ENCODE measurements at places on chromosomes 11 and 22.

- no peak for DNase-seq
Measured at GRCh38 chr11:94002226-94002625, 18.9 kb upstream of the HEPHL1 start.

DNA sequence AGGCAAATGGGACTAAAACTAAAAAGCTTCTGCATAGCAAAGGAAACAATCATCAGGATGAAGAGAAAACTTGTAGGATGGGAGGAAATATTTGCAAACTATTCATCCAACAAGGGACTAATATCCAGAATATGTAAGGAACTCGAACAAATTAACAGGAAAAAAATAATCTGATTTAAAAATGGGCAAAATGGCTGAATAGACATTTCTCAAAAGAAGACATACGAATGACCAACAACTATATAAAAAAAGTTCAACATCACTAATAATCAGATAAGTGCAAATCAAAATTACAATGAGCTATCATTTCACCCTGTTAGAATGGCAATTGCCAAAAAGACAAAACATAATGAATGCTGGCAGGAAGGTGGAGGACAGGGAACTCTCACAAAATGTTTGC is 12.0 kb downstream of the OR52E1 start:
- no peak for DNase-seq

GRCh38 chr11:113457784-113458183 is 17.4 kb downstream of the DRD2 start:
- no peak for DNase-seq

DNA sequence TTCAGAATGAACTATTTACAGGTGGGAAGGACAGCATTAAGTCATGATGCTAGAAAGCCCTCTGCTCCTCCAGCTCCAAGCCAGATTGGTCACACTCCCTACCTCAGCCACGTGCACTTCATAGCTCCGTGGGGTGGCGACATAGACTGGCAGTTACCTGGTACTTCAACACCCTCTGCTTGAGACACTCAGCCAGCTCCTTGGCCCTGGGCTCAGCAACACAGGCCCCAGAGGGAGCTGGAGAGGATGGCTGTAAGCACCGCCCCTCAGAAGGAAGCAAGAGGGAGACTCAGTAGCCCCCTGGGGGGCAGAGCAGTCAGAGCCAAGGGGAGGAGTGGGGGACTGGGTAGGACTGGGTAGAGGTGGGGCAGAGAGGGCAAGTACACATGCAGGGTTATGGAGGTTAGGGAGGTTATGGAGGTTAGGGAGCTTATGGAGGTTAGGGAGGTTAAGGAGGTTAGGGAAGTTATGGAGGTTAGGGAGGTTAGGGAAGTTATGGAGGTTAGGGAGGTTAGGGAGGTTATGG is 102.1 kb upstream of the BID start:
- DNase-seq = peak; percentile 56

GRCh38 chr22:44701824-44702478 is at the start of gene PRR5:
PRR5 (plus strand) TSS chr22:44702204; CDS start chr22:44702475, 271 bp downstream.
- peak; percentile 39 for DNase-seq

- DNase-seq = no peak
Measured at GRCh38 chr11:123531325-123531724, 101.3 kb downstream of the GRAMD1B start.

DNA sequence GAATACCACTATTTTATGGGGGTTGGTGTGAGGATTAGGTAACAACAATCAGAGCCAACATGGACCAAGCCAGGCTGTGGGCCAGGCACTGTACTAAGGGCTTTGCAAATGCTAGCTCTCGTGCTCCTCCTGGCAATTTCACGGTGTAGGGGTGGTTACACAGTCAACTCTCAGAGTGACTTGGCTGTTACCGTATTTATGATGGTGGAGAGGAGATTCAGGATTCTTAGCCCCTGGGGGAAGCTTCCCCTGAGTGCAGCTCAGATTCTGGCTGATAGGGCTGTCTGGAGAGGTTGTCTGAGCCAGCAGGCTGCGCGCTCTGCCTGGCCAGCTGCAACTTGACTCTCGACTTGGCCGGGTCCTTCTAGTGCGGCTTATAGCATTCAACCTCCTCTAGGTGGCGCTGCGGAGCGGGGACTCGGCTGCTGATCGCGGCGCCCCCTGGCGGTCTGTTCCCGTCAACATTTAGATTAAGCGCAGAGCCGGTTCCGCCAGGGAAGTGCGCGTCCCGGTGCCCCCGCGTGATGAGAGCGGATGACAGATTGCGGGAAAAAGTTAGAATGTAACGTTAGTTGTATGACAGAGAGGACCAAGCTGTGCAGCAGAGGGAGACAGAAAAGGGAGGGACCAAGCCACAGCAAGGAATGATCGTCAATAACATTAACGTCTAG is 4.5 kb upstream of the NCF4 start:
- DNase-seq = peak; percentile 77

- DNase-seq = no peak
Measured at GRCh38 chr11:121482231-121483129, 29.7 kb upstream of the SORL1-AS1 start.

DNA sequence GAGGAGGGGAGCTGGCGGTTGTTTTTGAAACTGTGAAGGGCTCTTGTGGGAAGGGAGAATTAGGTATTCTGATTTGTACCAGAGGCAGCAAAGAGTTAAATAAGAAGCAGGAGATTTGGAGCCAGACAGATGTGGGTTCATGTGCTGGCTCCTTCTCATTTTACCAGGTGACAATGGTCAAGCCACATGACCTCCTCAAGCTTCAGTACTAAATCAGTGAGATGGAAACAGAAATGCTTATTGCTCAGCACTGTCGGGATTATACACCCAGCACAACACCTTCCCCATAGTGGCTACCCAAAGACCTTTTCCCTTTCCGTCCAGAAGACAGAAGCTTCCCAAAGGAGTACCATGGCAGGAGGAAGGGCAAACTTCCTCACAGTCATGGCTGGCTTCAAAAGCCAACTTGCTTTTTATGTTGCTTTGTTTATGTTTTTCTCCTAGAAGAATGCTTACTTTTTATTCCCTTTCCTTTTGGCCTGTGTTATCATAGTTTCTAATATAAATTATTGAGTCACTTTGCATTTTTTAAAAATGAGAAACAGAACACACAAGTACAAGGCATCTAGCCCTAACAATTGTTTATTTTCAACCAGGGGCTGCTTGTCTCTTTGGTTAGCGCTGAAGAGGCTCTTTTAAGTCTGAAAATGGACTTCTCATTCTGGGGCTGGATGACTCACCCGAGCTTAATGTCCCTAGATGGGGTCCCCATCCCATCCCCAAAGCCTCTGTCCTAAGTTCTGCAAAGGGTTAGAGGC is 181.5 kb upstream of the ZBED5 start:
- DNase-seq = no peak

- DNase-seq = no peak
Measured at GRCh38 chr22:50298937-50299784, 8.3 kb downstream of the PLXNB2 start.

DNA sequence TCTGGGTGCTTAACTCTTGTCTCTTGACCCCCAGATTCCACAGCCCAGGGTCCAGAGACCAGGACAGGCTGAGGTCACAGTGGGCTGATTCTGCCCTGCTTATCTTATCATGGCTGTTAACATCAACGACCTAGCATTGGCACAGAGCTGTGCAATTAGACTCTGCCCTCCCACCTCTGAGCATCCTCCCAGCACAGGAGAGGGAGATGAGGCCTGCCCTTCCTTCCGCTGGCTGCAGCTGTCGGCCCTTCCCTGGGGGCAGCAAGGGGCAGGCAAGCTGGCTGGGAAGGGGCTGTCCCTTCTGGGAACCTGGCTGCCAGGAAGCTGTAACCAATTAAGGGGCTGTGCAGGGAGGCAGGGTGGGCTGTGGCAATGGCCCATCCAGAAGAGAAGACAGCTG is 22.5 kb downstream of the LRRC10B start:
- no peak for DNase-seq

GRCh38 chr11:66970807-66971442 is 4.2 kb upstream of the C11orf86 start:
- DNase-seq = no peak

- DNase-seq = no peak
Measured at GRCh38 chr11:10762913-10763421, 11.9 kb downstream of the CTR9 start.

GRCh38 chr11:26070714-26071380 is 261.1 kb upstream of the ANO3 start:
- DNase-seq = no peak

GRCh38 chr11:2262301-2263070 is 7.9 kb downstream of the ASCL2 start:
- no peak for DNase-seq

DNA sequence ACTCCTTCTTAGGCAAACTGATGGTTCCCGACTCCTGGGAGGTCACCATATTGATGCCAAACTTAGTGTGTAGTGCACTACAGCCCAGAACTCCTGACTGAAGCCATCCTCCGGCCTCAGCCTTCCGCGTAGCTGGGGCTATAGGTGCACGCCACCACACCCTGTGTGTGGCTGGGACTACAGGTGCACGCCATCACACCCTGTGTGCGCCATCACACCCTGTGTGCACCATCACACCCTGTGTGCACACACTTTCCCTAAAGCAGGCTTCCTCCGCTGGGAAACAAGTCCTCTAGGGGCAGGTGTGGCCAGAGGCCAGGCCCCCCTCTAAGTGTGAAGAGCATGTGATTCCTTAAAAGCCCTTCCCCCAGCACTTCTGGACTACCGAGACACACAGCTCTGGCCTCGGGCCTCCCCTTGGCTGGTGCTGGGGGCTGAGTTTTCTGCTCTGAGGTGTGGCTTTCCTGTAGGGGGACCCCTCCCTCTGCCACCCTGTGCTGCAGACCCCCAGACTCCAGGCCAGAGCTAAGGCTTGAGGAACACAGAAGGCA is 81.7 kb downstream of the BCR start:
- DNase-seq = no peak

- DNase-seq = no peak
Measured at GRCh38 chr11:90251599-90251998, 28.8 kb upstream of the CHORDC1 start.

DNA sequence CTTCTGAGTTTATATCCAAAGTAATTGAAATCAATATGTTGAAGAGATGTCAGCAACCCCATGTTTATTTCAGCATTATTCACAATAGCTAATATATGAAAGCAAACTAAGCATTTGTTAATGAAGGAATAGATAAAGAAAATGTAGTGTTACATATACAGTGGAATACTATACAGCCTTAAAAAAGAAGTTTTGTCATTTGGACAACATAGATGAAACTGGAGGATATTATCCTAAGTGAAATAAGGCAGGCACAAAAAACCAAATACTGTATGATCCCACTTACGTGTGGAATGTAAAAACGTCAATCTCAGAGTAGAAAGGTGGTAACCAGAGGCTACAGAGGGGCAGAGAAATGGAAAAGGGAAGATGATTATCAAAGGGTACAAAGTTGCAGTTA is 10.2 kb downstream of the MRGPRX2 start:
- no peak for DNase-seq

GRCh38 chr11:22668005-22668796 is 1.8 kb downstream of the GAS2 start:
- no peak for DNase-seq

DNA sequence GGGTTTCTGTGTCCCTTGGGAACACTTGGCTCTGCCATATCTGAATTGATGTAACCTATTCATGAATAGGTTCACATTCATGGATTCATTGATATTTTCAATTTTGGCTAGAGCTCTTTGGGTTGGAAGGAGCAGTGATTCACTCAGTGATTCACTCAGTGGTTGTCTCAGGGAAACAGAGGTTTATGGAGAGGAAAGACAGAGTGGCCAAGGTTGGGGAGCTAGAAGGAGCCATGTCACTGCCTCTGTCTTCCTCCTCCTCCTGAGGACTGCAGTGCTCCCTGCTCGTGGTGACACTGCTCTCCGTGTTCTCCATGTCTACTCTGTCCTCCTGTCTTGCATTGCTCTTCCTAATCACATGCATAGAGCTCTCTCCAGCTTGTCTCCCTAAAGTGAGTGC is 17.4 kb downstream of the CEP164 start:
- no peak for DNase-seq

- no peak for DNase-seq
Measured at GRCh38 chr22:28570696-28571373, 108.8 kb downstream of the TTC28 start.

DNA sequence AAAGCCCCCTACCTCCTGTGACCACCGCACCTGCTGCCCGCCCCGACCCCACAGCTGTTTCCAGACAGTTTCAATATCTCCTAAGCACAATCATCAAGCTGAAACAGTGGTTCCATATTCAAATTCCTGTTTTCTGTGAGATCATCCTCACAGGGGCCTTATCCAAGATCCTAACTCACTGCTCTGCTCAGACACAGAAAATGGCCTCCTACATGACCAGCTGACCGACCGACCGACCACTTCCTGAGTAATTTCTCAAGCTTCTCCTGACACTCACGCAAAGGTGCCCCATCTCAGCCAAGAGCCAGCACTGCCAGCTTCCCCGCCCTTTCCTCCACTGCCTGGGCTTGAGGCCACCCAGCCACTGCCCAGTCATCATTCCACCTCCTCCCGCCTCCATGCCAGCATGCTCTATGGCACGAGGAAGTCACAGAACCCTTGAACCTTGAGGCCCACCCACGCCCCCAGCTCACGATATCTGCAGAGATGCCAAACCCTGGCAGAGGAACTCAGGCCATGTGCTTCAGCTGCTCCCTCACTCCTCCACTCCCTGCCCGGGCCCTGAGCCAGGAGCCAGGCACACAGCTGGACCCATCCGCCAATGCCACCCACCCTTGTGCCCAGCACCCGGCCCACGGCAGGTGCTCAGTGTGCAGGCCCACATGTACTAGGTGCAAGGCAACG is 14.0 kb downstream of the KIAA0930 start:
- DNase-seq = no peak

GRCh38 chr11:41377709-41378394 is 81.6 kb downstream of the LRRC4C start:
- DNase-seq = no peak

DNA sequence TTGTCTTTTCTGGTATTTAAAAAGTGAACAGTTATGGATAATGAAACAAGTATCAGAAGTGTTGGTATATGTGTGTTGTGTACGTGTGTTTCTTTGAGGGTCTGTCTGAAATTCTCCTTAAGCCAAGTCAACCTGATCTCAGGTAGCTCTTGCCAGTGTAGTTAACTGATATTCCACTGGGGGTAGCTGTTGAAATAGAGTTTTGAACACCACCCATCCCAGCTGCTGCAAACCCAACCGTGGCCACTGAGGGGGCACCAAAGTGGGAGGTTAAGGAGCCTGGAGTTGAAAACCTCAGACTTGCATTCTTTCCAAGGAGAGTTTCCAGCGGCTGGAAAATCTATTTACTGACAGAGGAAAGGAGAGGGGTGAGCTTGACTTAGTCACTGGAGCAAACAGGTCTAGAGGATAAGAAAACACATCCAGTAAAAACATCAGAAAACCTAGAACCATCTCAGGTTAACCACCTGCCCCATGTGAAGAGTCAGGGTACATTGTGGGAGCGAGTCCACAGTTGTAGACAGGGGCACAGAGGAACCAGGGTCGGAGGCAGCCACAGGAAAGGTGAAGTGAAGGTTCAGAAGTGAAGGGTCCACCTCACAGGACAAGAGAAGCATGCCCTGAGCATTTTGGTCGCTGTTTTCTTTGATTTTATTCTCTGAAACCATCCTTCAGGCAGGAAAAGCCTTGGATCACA is 8.8 kb upstream of the CUL5 start:
- peak; percentile 66 for DNase-seq

GRCh38 chr22:20899827-20900423 is 17.3 kb upstream of the CRKL start:
- no peak for DNase-seq

GRCh38 chr11:114166897-114167323 is 107.4 kb downstream of the ZBTB16 start:
- DNase-seq = peak; percentile 96
